AG04450 (cell line): ENCODE measurements at places on chromosomes 7 and 10. TPM values are rescaled to one million over a fixed set of nuclear protein-coding genes. Genes with fewer than 3 reads are reported as not detected.

FAM221A gene
- 3.1 and 3.5 TPM in 2 replicates for polyA plus RNA-seq

DNA sequence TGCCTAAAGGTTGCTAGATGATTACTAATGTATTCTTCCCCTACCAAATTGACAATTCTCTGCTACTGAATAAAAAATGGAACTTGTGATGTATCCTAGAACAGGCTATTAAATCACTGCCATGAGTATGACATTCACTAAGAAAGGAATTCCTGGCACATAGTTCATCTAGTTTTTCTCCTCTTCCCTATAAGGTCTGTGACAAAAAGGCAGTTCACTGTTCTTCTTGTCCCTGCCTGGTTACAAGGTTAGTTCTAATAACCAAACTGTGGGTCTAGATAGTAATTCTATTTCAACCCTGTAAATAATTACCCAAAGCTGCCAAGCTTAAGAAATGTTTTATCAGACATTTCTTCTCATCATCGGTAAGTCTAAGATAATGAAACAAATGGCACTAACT, 245.6 kb downstream of the BICC1 start:
- DNase-seq: no peak

GRCh38 chr7:28807396-28807994, 150.6 kb downstream of the TRIL start:
- no peak for DNase-seq

GRCh38 chr10:71278691-71279588, 40.1 kb upstream of the SLC29A3 start:
- DNase-seq: no peak

DNA sequence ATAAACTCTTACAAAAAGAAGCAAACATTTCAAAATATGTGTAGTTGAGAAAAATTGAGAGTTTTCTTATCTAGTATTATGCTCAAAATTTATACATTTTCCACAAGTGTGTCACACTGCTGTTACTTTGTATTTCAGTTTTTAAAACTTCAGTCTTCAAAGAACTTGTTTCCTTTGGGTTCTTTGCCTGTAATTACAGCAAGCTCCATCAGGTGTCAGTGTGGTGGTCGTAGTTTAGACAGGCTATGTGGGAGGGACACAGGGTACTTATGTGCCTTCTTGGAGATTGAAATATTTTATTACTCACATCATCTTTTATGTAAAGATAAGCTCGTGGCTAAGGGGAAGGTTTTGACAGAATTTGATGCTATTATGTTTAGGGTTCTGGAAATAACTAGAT, 360.5 kb downstream of the FGFR2 start:
- no peak for DNase-seq

- DNase-seq: no peak
Measured at GRCh38 chr10:132463333-132464255, 66.6 kb downstream of the PWWP2B start.
